Hematopoietic multipotent progenitor cell treated with erythropoietin and hydrocortisone succinate and interleukin-3 and kit ligand, for 4 days (in vitro differentiated cells): ENCODE measurements at places on chromosomes 2 and 18.

GRCh38 chr2:109285244-109285651, 156.2 kb downstream of the SH3RF3 start:
- DNase-seq = no peak

GRCh38 chr18:62760403-62760734, 45.0 kb downstream of the PHLPP1 start:
- DNase-seq = no peak

GRCh38 chr2:165197346-165197745, 6.5 kb downstream of the SCN3A start:
- no peak for DNase-seq

DNA sequence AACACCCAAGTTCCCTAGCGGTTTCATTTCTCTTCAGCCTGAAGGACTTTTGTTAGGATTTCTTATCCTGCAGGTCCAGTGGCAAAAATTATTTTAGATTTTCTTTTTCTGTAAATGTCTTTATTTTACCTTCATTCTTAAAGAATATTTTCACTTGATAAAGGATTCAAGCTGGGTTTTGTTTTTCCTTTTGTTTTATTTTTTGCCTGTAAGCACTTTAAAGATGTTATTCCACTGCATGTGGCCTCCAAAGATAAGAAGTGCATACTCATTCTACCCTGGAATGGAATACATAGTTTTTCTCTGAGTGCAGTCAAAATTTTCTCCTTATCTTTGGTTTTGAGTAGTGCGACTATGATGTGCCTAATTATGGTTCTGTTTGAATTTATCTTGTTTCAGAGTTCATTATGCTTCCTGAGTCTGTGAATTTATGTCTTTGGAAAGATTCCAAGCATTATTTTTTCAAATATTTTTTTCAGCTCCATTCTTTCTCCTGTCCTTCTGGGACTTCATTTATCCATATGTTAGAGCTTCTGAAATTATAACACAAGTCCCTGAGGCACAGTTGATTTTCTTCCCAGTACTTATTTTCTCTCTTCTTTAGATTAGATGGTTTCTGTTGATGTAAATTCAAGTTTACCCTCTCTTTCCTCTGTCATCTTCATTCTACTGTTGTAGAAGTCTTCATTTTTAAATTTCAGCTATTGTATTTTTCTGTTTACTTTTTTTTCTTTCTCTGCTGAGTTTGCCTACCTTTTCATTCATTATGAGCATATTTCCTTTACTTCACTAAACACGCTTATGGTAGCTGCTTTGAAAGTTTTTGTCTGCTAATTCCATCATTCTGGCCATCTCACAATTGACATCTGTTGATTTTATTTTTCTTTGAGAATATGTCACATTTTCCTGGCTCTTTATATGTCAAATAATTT, 69.6 kb downstream of the MAPRE2 start:
- DNase-seq = peak; percentile 94

DNA sequence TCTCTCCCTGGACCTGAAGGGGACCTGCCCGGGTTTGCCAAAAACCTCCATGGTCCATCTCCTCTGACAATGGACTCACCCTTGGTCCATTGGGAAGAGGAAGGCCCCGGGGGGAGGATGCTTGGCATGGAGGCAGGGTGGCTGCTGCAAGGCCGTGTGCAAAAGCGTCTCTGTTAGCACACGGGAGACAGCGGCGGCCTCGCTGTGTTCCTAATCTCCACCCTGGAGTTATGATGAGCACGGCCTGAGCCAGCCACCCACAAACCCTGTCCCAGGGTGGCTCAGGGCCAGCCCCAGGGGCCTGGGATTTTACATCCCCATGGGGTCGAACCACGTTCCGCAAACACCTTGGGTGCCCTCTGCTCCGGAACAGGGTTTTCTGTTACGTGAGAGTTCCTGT, 35.8 kb downstream of the AQP12A start:
- no peak for DNase-seq

DNA sequence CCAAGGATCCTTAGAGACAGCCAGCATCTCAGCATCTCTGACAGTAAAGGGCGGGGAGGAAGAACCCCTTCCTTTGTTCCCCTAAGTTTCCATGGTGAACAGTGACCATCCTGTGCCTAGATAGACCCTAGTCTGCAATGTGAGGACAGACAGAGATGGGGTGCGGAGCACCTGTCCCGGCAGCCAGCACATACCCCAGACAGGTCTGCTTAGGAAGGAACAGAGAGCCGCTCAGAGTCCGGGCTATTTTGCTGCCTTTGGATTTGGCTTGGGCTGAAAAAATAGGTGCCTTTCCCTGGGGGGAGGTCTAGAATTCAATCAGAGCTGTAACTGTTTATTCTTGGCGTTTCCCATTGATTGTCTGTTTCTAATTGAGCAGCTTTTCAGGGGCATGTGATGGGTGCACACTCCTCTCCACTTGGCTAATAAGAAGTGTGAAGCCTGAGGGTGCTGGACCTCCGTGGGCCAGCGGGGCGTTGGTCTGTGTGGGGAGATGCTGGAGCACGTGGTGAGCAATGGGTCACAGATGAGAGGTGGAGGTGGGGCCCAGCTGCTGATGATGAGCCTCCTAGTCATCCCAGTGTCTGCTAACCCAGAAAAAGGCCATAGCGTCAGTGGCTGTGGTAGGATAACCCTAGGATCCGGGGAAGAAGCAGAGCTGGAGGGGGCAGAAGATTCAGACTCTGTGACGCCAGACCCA, 236.8 kb downstream of the SEPTIN10 start:
- DNase-seq = no peak

DNA sequence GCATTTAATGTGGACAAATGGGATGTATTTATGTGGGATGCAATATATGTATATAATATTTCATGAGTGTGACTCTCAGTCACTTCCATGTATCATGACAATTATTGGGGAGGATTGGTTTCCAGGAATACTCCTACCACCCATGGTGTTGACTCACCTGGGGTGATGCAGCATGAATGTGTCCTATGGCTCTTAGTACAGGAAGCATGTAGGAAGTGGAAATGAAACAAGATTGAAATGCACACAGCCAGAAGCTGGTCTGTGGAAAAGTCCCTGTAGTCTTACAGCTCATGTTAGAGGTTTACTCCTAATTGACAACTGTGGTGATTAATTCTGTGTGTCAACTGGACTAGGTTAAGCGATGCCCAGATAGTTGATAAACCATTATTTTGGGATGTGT, 89.3 kb upstream of the HAAO start:
- DNase-seq = no peak

GRCh38 chr2:8598295-8599165, 83.3 kb upstream of the ID2 start:
- peak; percentile 77 for DNase-seq

GRCh38 chr2:189328848-189329245, 112.4 kb upstream of the WDR75 start:
- no peak for DNase-seq

- DNase-seq = no peak
Measured at GRCh38 chr2:78553866-78554647, 471.4 kb upstream of the REG3G start.

DNA sequence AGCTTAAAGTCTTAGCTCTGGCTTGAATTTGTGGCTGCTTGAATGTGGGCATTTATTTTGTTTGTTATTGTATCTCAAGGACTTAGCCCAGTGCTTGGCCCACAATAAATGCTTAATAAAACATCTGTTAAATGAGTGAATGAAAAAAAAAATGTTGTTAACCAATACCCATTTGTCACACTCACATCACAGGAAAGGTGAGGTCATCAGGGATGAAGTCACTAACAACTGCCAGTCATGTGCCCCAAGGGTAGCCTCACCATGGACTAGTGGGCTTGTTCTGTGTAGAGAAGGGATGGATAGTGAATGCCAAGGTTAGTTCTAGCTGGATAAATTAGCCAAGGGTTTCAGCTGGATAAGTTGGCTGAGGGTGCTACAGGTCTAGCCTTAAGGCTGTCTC, 3.0 kb downstream of the NRBP1 start:
- DNase-seq = peak; percentile 32

DNA sequence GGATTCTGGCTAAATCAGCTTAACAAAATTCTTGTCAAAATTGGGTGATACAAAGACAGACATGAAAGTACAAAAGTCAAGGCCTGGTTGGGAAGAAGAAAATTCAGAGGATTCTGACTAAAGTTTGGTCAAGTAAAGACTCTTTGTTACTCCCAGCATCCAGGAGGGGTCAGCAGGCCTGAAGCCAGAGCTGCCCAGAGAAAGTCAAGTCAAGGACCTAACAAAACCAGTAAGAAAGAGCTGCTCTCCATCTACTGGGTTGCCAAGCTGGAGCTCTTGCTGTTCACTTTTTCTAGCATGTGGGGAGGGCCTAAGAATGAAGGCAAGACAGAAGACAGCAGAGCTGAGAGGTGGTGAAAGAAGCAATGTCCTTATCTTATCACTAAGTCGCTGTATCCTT, 143.3 kb downstream of the C1D start:
- no peak for DNase-seq

DNA sequence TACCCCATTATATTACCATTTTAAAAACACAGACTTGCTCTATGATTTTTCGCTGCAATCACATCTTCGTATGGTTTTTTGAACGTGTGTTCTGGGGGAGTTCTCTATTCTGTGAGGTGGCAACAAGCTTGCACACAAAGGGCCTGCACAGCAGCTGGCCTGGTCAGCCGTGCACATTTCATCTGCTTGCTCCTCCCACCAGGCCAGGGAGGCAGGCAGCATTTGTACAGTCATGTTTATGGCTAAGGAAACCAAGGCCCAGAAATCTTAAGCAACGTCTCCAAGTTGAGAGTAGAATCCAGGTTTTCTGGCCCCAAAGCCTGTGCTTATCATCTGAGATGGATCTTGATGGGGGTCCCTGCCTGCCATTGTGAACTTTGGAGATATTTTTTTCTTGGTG, 106.4 kb upstream of the SMIM21 start:
- no peak for DNase-seq

GRCh38 chr2:219684721-219685689, 57.6 kb downstream of the SLC4A3 start:
- DNase-seq = no peak

DNA sequence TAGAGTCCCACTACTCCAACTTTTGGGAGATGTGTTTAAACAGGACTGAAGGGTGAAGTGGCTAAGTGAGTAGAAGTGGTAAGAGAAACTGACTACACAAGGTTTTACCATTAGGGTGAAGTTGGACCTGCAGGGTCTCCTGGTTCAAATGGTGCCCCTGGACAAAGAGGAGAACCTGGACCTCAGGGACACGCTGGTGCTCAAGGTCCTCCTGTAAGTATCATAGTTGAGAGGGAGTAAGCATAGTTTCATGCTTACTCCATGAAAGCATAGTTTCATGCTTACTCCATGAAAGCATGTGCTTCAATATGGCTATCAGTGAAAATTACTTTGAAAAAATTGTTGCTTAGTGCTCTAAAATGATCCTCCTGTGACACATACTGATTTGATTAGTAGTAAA, 19.1 kb downstream of the COL3A1 start:
- DNase-seq = no peak

DNA sequence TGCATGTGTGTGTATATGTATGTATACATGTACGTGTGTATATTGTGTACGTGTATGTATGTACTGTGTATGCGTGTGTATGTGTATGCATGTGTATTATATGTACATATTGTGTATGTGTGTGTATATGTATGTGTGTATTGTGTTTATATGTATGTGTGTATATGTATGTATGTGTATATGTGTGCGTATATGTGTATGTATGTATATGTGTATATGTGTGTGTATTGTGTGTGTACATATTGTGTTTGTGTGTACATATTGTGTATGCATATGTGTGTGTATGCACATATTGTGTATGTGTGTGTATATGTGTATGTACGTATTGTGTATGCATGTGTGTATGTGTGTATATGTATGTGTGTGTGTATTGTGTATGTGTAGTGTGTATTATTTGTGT, 15.6 kb upstream of the NEU4 start:
- DNase-seq = no peak

- DNase-seq = peak; percentile 16
Measured at GRCh38 chr2:111704246-111704645, 179.7 kb downstream of the ANAPC1 start.

- DNase-seq = no peak
Measured at GRCh38 chr2:197804758-197805714, 643 bp downstream of the PLCL1 start.

DNA sequence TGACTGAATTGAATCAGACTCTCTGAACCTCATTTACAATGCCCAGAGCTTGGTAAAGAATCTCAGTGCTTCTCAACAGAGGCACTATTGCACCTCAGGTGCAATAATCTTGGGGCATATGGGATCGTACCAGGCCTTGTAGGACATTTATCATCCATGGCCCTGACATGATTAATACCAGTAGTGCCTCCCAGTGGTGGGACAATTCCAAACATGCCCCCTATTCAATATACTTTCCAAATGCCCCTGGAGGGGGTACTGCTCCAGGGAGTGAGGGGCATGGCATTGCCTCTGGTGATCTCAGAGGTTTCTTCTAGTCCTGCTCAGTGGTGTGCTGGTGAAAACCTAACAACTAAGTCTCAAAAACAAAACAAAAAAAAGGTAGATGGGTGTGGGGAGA, 174.9 kb upstream of the SMAD2 start:
- no peak for DNase-seq

DNA sequence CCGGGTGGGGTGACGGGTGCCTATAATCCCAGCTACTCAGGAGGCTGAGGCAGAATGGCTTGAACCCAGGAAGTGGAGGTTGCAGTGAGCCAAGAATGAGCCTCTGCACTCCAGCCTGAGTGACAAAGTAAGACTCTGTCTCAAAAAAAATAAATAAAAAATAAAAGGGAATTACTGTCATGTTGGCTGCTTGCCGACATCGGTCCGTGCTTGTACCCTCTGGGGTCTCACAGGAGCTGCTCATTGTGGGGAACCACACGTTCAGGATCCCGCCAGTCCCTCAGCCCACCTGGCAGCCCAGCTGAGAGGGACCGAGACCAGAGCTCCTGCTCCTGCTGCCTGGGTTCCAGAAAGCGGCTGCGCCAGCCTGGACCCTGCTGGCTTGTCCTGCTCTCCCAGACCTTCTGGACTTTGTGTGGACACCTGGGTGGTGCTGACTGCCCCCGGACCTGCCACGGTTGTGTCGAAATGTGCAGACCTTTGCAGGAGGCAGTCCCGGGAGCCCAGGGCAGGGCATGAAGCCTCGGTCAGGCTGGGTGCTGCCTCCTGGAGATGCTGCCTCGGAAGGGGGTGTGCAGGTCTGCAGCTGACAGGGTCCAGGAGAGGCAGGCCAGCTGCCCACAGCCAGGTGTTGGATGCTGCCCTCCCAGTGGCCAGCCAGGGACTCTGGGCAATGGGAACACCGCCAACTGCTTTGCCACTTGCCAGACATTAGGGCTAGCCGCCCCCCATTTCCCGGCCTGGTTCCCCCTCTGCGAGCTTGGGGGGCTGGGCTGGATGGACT, 16.4 kb downstream of the KLF11 start:
- no peak for DNase-seq
